ENCODE measurements at places on chromosomes 5 and 9.
A peak's percentile ranks its signal among the peaks of the same experiment; 100 is the strongest.

DNA sequence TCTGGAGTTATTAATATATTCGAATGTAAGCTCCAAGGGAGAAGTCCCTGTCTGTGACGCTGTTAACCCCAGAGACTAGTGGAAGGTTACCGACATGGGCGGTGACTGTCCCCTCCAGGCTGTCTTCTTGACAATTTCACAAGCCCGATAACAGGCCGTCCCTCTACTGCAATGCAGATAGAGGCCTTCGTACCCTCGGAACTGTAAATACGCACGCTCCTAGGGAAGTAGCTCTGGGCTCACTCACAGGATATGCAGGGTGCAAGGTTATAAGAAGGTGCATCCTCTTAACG is 680 bp upstream of the RFK start:
- peak; percentile 66 for DNase-seq

DNA sequence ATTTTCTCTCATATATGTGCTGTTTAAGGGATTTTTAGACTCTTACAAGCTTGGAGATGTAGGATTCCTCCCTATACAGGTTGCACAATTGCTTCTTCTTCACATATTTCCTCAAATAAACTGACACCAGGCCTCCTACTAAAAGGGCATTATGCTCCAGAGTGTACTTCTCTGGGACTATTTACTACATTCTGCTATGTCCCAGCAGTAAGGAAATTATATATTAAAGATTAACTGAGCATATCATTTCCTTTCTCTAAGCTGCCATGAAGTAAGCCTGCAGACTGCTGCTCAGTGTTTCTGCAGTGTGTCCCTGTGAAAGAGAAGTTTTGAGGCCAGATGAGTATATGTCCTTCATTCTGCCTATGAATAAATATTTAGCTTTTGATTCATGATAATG is 356.9 kb upstream of the NUDT12 start:
- no peak for DNase-seq

- no peak for DNase-seq
Measured at GRCh38 chr9:68966496-68966944, 47.4 kb downstream of the PRKACG start.

GRCh38 chr9:34547960-34548611 is 25.3 kb upstream of the ENHO start:
- peak; percentile 44 for DNase-seq

DNA sequence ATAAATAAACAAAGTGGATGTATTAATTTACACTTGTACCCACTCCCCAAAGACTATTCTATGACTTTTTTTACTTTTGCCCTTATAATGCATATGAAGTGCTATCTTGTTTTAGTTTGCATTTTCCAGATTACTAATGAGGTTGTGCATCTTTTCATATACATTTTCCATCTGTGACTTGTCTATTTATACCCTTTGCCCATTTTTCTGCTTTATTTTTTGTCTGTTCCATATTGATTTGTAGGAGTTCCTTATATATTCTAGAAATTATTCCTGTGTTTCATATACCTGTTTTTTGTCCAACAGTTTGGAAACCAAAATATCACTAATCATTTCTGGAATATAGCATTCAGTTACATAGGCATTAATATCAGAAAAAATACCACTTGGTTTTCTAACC is 54.0 kb upstream of the SLC30A5 start:
- DNase-seq, result no peak

DNA sequence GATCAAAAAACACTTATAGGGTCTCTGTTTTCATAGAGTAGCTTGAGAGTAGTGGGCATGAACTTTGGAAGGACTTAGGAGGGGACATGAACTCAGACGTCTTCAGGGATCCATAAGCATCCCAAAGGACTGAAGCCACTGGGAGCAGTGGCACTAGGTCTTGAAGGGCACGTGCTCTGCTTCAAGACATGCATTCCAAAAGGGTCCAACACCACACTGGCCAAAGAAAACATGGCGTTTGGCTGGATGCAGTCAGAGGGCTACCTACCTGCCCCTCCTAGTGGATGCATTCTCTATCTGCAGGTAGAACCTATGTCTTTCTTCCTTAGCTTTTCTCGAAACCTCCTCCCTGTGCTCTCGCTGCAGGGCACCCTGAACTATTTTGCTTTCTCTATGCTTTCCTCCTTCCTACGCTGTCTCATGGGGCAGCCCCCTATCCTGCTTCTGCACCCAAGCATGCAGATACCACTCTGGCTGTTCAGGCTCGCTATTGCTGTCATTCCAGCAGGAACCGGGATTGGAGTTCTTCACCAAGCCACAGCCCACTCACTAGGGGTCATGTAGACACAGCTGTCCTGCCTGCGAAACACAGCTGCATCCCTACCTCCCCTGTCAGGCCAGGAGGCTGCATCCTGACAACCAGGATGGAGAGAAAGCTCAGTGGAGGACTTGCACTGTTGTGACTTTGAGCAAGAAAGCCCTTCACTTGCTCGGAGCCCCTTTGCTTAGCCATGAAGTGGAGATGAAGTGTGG is 11.9 kb downstream of the FAM240B start:
- no peak for DNase-seq

- DNase-seq, result no peak
Measured at GRCh38 chr5:33261747-33262146, 179.0 kb upstream of the TARS1 start.

- DNase-seq, result no peak
Measured at GRCh38 chr5:58273711-58274110, 186.2 kb downstream of the PLK2 start.

GRCh38 chr9:126125992-126126409 is 200.6 kb upstream of the MVB12B start:
- no peak for DNase-seq

DNA sequence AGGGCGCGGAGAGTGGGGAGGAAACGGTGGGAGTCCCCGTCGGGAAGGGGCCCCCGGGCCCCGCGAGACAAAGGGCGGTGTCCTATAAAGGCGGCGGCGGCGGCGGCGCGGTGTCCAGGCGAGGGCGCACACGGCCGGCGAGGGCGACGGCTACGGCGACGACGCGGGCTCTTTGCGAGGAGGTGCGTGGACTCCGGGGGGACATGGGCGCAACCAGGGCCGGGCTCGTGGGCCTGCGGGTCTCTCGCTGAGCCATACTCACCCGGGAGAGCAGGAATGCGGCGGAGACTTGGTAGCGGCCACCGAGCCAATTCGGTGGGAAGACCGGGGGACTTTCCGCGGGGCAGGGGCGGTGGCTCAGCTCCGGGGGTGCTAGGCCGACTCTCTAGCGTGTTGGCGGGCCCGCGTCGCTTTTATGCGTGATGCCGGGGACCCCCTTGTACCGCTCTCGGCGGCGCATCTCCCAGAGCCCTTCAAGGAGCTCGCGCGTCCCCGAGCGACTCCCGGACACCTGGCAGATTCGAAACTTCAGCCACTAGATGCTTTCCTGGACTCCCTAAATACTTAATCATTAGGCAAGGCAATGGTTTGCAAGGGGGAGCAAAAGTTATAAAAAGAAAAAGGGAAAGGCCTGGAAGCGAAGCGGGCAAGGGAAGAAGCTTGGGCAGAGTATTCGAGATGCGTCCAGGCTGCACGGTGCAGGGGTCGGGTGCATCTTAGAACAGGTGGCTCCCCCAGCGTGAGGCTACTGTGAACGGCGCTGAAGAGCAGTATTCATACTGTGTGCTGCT is 5.9 kb upstream of the TAL2 start:
- DNase-seq, result peak; percentile 26

- DNase-seq, result no peak
Measured at GRCh38 chr9:12633016-12633765, 60.0 kb upstream of the TYRP1 start.

DNA sequence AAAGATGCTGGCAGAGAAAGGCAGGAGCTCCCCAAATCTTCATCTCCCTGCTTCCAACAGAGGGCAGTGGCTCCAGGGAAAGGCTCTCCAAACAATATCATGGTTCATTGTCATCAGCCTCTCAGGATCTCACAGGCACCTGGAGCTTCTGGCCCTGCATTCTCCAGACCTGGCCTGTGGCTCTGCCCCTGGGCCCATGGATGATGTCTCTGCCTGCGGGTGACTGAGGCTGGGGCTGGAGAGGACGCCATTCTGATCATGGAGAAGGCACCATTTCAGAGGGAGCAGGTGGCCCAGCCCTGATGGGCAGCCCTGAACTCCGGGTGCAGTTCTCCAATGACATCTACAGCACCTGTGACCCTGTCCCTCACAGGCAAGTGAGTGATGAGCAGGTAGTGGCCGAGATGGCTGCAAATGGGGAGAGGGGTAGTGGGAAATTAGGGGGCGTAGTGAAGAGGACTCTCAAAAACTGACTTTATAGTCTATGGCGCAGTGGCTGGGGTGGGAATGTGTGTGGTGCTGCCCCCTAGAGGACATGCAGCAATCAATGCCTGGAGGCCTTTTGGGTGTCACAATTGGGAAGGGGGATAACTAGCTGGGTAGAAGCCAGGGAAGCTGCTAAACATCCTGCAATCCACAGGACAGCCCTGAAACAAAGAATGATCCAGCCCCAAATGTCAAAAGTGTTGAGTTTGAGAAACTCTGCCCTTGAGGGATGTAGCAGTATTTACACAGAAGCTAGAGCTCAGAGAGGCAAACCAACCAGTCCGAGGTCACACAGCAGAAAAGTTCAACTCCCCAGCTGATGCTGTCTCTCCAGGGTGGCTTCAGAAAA is 3.2 kb downstream of the SH3PXD2B start:
- no peak for DNase-seq

DNA sequence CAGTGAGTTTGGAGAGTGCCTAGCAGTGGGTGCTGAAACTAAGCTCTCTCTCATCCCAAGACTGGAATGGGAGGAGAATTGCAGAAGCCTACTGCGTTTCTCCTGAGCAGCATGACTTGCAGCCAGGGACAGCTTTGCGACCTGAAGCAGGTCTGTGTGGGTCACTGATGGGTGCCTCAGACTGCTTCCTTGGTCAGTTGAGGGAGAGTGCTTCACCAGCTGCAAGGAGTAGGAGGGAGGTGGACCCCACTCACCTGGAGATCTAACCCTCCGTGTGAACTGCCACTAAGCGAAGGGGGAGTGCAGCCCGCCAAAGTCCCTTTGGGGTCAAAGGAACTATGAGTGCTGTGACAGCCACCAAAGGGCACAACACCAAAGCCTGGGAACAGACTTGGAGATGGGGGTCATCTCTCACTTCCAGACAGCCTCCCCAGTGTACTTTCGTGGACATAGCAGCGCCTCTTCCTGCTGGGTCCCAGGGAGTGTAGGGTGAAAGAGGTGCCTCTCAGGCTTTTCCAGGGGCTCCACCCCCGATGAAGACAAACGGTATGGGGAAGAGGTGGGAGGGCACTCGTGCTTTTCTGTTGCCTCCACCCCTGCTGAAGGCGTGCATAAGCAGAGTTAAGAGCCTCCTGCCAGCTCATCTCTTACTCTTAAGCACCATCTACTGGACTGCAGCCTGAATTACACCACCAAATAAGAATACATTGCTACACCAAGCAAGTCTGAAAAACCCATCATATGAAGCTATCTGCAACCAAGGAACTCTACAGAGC is 34.3 kb upstream of the MACIR start:
- peak; percentile 57 for DNase-seq

DNA sequence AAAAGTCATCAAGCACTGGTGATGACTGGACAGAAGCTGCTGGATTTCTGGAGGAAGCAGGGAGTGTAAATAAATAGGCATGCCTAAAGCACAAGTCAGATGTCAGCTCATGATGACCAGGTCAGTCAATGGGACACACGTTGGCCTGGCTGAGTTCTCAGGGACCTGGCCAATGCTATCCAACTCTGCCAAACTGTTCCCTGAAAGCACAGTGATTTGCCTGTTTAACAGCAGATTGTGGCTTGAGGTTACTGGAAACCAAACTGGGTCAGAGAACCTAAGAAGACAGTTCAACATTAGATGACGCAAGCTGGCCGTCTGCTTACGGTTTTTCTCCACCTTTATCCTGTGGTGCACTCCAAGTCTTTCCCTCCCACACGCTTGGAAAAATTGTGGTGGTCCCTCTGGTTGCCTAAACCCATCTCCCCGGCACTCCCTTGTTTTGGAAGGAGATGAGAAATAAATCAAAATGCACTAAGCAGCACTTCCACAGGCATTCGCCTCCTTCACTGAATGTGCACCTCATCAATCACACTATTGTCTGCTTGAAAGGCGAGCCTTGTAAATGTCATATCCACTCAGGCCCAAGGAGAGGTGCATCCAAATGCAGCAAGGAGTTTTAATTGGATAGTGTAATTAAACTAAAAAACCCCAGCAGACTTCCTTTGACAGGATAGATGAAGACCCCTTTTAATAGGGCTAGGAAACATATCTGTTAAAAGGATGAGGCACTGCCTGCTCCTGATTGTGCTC is 199.4 kb downstream of the GAPVD1 start:
- peak; percentile 29 for DNase-seq

- DNase-seq, result peak; percentile 63
Measured at GRCh38 chr9:36008774-36009300, 27.9 kb upstream of the RECK start.

DNA sequence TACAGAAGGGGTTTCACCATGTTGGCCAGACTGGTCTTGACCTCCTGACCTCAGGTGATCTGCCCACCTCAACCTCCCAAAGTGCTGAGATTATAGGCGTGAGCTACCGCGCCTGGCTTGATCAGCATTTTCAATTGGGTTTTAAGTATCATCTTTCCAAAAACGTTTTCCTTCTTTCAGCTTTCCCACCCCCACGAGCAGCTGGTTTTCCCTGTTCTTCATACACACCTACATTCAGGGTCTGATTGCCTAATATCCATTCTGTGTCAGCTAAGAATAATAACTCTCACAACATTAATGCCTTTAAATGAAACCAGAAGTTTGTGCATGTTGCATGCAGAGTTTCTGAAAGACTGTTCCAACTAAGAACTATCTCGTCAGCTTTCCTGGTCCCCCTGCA is 38.3 kb downstream of the RFK start:
- DNase-seq, result no peak

DNA sequence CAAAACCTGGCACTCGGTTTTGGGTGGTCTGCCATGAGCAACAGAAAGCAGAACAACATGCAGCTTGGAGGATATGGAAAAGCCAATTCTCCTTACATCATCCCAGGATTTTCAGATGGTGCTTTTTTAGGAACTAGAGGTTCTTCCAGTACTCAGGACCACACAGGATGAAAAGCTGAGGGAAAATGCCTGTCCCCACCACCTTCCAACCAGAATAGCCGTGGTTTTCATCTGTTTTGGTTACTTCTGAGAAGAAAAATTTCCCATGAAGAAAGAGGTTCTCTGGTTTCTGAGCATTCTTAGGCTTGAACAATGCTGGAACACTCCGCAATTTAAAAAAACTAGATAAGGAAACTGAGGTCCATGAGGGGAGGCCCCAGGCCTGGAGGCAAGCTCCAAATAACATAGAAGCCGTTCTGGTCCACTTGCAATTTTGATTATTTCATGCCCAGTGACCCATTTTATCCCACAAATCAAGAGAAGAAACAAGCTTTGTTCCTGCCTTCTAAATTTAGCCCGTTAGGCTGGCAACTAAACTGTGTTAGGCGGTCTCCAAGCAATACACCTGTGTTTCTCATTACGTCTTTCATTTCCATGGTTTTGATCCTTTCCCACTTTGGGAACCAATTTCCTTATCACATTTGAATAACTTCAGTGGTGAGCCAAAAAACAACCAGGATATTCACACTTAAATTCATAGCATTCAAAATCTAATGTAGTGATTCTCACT is 79.2 kb upstream of the SPIN1 start:
- DNase-seq, result no peak

- DNase-seq, result no peak
Measured at GRCh38 chr9:91258451-91258850, 103.3 kb downstream of the AUH start.

Data from NCI-H1436 (cell line).